Activated T-cell treated with anti-CD3 and anti-CD28 coated beads for 4 hours (primary cell): ENCODE measurements at places on chromosomes 5 and 9.

DNA sequence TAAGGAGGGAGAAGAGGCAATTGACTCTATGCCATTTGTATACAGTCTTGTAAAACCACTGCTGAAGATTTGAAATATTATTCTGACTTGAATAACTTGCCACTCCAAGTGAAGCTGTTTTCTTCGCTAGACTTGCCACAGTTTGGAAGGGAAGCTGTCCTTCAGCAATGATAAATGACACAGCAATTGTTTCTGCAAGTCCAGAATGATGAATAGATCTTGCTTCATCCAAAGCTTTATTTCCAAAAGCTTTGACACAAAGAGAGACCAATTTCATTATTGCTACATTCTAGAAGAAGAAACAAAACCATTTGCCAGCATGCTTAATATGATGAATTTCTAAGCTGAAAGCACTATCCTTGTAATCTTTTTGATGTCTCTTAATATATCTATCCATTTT is 73.7 kb downstream of the ZNF366 start:
- no peak for DNase-seq

DNA sequence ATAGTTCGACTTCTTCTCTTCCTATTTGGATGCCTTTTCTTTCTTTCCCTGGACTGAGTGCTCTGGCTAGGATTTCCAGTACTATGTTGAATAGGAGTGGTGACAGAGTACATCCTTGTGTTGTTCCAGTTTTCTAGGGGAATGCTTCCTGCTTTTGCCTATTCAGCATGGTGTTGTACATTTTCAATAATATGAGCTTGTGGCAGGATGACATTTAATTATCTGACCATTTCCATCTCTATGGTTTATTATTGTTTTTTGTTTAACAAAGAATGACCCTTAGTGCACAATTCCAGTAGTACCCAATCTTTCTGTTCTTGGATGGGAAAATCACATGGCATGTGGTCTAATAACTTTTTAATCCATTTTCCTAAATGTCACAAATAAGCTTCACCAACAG is 135.6 kb upstream of the SLC12A2 start:
- no peak for DNase-seq

DNA sequence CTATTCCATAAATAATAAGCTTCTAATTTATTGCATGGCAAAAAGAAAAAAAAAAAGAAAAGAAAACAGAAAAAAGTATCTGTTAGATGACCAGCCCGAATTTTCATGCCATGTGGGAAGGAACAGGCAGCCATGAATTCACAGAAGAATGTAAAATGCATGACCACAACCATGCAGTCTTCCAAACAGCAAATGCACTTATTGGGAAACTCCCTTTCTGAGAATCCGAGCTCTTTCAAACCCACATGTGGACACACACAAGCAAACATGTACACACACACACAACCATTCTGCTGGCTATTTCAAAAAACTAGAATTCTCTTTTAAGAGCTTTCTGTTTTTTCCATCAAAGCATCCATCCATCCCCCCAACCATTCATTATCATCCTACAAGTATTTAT is 236.1 kb downstream of the DNAH5 start:
- no peak for DNase-seq

DNA sequence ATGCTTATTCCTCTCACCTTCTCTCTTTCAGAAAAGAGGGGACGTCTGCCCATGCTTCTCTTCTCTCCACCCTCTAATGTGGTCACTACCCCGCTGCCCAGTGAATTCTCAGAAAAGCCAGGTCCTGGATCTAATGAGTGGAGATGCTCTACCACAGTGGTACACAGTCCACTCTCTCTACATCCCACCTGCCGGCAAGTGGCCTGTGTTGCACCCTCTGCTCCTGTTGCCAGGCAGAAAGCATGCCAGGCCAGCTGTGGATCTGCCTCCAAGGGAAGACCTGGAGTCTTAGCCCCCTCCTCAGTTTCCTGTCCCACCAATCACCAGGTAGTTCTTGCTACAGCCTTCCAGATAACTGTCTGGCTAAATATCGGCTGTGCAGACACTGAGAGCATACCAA is 71.2 kb upstream of the SPDL1 start:
- no peak for DNase-seq

- no peak for DNase-seq
Observed at GRCh38 chr9:120869726-120870125, 7.3 kb downstream of the PHF19 start.

DNA sequence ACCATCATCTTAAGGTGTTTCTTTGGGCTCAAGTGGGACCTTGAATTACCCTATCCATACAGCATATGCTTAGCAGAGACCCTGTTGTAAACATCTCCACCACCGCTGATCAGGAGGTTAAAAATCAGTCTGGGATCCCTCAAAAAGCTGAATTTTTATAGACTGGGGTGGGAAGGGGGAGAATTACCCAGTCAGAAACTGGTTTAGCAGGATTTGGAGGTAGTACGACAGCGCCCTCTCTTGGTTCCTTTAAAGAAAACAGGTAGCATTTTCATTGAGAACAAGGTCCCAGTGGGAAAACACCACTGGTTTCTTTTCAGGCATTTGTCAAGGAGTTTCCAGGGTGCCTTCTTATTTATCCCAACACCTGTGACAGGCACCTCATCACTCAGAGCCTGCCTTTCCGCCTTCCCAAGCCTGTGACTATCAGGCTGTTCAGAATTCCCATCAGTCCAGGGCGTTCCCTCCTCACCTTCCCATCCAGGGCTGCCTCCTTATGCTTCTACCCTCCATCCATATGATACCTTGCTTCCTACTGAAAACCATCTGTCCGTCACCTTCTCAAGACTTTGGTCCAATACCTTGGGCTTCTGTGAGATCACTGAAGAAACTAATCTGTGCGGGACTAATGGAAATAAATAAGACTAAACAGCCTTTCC is 203.8 kb upstream of the RAI14 start:
- no peak for DNase-seq

- no peak for DNase-seq
Observed at GRCh38 chr5:36751886-36752285, 124.7 kb upstream of the NIPBL start.
